Right kidney (tissue), 9 donors: ENCODE measurements at places on chromosomes 4 and X.

DNA sequence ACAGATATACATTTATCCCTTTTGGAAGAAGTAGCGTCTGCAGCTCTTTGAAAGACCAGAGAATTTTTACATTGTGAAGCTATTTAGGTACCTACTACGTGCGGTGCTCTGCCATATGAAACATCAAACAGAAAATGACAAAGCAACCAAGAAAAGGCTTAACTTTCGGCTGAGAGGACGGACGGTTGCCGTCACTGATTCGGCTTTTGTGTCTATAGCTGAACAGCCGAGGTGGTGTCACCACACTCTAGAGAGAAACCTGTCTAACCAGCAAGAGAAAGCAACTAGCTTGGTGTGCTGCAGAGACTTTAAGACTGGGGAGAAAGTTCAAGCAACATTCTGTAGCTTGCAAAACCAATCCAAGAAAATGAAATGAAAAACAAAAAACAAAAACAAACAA, 145.5 kb downstream of the SHOX start:
- no peak for DNase-seq

GRCh38 chr4:152448038-152448707, 87.7 kb downstream of the FBXW7 start:
- DNase-seq: no peak

DNA sequence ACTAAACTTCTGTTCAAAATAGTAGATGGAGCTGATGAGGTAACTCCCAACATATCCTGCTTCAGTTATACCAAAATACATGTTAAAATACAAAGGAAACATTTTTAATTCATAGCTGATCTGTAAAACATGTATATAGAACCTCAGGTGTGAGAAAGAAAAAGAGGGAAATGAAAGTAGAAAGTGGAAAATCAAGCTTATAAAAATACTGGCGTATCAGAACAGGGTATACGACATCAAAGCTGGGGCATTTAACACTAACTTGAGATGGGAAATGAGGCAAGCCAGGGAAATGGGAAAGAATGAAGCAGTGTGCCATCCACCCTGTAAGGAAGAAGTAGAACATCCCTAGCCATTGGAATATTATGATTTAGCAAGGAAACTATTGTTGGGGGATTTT, 767.5 kb downstream of the DMD start:
- no peak for DNase-seq

- DNase-seq: no peak
Observed at GRCh38 chr4:124990398-124990797, 277.9 kb upstream of the ANKRD50 start.

DNA sequence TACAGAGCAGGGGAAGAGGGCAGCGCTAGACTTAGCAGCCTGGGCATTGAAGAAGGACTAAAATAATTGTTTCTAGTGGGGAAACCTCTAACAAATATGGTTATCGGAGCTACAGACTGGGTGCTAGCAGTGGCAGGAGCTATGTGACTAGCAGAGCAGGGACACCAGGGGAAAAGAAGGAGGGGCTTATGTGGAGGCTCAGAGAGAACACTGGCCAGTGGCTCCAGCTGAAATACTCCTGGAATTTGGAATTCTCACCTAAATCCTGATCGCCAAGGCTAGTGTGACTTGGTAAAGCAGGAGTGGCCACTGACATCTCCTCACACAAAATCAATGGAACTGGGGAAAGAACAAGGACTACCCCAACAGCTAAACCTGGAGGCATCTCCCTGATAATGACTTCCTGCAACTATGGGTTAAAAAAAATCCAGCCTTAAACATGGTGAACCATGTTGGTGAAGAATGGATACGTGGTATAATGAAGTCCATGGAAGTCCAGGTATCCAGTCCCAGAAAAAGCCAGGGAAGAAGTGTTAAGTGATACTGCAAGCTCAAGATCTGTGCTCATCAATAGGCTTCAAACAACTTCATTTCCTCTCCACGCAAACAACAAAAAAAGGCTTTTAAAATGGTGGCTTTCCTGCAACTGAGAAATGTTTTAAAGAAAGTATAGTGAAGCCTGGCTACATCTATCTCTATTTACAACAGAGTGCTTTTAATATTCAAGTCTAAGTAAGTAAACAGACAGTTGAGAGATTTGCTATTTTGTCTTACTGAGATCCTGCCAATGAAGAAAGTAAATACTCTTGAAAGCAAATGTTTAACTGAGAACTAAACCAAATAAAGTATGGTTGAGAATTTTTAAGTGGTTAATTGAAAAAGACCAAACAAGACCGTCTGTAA, 1.8 kb downstream of the TAPT1 start:
- DNase-seq: no peak

GRCh38 chr4:114807759-114808404, 209.3 kb downstream of the UGT8 start:
- no peak for DNase-seq

- DNase-seq: no peak
Observed at GRCh38 chr4:37628977-37629609, 57.1 kb downstream of the RELL1 start.

GRCh38 chr4:185479507-185479971, 8.0 kb upstream of the CCDC110 start:
- no peak for DNase-seq

- no peak for DNase-seq
Observed at GRCh38 chr4:36288731-36289426, 7.5 kb downstream of the DTHD1 start.

DNA sequence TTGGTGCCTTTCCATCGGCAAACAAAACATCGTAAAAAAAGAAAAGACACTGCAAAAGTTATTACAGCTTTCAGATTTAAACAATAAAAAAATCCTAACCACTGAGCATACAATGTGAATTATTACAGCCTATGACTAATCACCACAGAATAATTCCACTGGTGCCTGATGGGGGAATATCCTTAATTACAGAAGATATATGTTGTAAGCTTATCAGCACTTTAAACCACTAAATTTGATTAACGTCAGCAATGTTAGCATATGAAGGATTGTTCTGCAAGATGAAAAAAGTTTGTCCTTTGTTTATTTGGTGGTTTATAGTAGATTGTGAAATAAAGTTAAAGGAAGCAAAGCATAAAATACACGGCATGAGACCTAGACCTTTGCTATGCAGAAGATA, 210.2 kb upstream of the ADAMTS3 start:
- no peak for DNase-seq

GRCh38 chr4:185142564-185142911, 528 bp upstream of the SLC25A4 start:
- no peak for DNase-seq

DNA sequence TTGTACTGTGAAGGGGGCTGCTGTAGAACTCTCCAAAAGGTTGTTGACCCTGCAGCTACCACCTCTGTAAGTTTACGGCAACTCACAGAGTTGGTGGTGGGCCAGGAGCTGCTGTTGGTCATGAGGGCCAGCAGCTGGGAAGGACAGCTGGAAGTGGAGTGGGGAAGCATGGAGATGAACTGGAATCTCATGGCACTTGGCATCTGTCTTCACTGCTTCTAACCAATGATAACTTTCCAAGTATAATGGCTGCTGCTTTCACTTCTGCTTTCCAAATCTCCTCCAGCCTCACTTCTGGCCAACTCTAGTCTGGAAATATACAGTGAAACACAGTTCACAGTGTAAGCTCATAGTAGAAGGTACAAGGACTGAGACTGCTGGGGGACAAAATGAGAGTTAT, 126.5 kb upstream of the INTU start:
- no peak for DNase-seq

GRCh38 chr4:8152865-8153257, 5.8 kb downstream of the ABLIM2 start:
- no peak for DNase-seq

DNA sequence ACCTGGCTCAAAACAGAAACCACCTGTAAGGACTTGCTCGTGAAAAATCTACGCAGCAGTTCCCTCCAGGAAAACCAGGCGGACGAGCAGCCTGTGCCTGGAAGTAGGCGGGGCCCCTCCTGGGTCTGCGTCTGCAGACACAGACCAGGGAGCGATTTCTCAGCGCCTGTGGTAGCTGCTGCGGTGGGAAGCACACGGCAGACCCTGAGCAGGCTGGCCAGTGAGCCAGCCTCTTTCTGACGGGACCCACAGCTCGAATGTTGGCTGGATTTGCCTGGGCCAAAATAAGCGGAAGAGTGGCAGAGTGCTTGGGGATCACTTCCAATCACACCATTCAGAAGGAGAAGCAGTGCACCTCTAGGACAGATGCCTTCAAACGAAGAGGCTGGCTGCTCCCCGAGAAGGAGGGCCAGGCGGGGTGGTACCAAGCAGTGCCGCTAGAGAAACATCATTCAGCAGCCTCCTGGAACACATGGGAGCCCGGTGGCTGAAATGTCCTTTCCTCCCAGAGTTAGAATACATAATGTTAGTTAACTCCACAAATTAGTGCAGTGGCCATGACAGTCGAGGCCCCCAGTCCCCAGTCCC, 85.9 kb downstream of the GATB start:
- DNase-seq: peak; percentile 50
